ENCODE measurements at places on chromosomes 13 and 19. TPM values are rescaled to one million over a fixed set of nuclear protein-coding genes. Genes with fewer than 3 reads are reported as not detected.

DNA sequence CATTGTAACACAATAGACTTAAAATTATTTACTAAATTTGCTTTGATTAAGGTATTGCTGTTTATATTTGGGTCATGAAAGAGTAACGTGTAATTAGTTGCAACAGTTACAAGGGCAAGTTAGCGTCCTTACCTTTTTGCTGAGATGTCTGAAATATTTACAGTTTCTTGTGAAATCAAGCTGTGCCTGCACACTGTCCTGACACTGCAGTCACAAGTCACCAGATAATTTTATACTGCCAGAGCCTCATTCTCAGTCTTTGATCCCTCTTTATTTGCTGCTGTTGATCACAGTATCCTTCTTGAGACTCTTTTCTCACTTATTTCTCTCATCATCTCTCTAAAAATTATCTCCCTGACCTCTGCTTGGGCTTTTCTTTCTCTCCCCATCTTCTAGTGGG is 8.4 kb upstream of the DIAPH3 start:
- DNase-seq, result no peak

DNA sequence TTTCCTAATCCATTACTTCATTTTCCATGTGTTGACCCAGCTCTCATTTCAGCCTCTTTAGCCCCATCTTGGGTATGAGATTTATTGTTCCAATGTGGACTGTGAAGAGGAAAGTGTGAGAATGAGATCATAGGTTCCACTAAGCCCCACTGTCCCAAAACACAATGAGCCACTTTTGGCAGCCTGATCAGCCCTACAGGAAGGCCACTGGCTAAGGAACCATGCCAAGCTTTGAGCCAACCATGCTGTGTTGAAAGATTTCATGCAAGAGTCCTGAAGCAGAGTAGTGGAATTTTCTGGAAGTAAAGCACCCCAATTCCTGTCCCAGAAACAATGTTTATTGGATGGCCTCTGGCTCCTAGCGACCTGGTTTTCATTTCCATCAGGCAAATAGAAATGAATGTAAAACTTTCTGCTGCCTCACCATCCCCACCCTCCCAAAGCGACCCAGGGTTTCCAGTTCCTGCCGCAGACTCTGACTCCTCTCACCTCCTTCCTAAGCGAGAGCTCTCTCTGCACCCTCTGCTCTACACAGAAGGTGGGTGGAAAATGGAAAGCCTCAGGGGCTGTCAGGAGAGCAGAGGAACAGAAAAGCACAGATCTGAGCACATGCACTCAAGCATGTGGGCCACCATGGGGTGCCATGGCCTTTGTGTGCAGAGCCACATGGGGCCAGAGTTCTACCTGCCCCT is 73.1 kb downstream of the KCTD12 start:
- no peak for DNase-seq

- DNase-seq, result no peak
These were observed 185.1 kb downstream of the PRR20E start for GRCh38 chr13:57352114-57352513.

- no peak for DNase-seq
These were observed 30.3 kb downstream of the TDRD3 start for GRCh38 chr13:60427285-60427684.

DNA sequence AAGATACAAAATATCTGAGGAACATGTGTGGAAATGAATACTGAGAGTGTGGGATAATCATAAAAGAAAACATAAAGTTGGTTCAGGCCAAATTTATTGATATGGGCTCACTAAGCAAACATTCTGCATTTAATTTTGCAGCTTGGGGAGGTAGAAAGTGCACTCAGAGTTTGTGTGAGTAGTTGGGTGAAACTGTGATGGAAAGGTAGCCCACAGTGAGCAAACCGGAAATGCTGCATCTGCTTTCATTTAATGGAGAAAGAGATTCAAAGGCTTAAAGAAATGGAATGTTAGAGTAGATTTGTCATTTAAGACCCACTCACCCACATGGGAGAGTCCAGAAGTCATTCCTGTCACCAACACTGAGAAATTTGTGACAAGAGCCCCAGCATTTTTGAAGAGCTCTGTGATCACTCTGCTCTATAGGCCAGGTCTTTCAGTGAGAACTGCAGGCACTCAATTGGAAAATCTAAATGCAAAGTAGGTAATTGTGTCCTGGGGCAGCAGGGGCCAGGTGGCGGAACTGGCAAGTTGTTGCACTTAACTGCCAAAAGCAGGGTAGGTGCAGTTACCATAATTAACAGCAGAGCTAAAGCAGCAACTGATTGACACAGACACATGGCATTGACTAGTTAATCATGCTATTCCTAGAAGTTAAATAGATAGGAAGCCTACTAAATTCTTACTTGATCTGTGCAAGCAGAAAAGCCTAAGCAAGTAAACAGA is 1228.3 kb upstream of the PCDH20 start:
- no peak for DNase-seq

Gene MEDAG
- not detected for total RNA-seq

DNA sequence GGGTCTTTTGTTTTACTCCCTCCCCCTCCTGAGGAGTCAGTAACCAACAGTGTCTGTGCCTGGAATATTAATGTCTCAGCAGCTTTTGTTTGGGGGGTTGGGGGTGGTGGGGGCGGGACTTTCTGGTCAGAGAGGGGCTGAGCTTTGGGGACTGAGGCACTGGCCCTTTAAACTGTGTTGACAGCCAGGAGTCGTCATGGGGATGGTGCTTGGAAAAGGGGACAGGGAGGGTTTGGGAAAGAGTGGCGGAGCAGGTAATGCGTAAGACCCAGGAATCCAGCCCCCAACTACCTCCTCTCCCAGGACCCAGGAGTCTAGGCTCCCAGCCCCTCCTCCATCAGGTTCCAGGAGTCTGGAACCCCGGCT is 5.2 kb downstream of the CADM4 start:
- DNase-seq, result no peak

Gene ZNF442
- 0.47 TPM for total RNA-seq

Gene RASAL3
- 130 TPM for total RNA-seq

- no peak for DNase-seq
These were observed 390.7 kb downstream of the LIG4 start for GRCh38 chr13:107824635-107825034.

Gene CEACAM1
- 9.6 TPM for total RNA-seq

Gene ADAMTS10
- total RNA-seq, result 3.2 TPM

GRCh38 chr19:17020385-17020784 is 6.2 kb downstream of the CPAMD8 start:
- DNase-seq, result no peak

GRCh38 chr13:38024431-38024830 is 154.9 kb upstream of the TRPC4 start:
- DNase-seq, result no peak

- DNase-seq, result no peak
These were observed 197.1 kb upstream of the IRS2 start for GRCh38 chr13:109983447-109983846.

Gene CCDC194
- total RNA-seq, result 2.6 TPM

- no peak for DNase-seq
These were observed 106.2 kb upstream of the KLF5 start for GRCh38 chr13:72952529-72953141.

GRCh38 chr19:41871573-41872383 is 5.3 kb upstream of the CD79A start:
- peak; percentile 74 for DNase-seq

GRCh38 chr13:25469169-25469525 is 97.4 kb downstream of the ATP8A2 start:
- no peak for DNase-seq

DNA sequence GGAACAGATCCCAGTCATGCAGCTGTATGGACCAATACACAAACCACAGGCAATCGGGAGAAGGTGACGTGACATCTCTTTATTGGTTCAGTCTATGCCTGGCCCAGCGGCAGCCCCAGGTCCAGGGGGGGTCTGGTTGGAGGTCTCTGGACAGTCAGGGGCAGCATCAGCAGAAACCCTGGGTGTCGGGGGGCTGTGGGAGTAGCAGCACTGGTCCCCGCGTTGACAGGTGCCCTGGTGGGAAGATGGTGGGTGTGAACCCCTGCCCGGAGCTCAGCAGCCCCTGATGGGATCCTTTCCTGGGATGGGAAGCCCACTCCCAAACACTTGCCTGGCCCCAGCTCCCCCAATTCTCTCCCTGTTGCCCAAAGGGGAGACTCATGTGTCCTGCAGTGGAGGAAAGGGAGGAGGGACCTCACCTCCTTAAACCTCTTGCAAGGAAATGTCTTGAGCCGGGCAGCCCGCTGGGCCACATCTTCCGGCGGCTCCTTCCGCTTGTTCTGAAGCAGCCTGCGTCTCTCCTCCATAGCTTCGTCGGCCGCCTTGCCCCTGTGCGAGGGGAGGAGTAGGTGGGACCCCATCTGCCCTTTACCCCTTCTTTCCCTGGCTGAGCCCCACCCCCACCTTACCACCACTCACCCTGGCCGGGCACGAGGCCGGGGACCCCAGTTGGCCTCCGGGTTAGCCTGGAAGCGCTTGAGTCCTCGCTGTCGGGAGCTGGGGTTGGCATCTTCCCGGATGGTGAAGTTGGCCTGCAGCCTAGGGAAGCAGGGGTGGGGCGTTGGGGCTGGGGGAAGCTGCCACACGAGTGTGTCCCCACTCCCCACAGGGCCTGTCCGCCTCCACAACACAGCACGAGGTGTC is 2.4 kb upstream of the LYL1 start:
- no peak for DNase-seq

GRCh38 chr13:49859560-49859959 is 67.1 kb upstream of the KPNA3 start:
- DNase-seq, result no peak

DNA sequence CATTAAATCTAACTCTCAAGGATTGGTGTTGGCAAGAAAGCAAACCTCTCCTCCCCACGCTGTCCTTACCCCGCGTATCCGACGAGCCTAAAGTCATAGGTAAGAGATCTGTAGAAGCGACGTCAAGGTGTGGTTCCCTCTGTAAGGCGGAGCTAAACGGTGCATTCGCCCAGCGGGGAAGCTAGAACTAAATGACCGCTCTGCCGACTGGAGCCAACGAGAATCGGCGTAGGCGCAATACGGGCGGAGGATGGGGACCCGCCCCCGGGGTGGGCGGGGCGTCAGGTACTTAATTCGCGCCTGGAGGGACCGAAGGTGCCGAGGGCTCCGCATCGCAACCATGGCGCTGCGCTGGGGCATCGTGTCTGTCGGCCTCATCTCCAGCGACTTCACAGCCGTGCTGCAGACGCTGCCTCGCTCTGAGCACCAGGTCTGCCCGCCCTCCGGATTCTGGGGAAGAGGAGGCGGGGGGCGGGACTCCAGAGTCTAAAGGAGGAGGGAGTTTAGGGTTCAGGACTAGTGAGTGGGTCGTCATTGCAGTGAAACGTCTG is at the start of gene DHDH:
DHDH (plus strand) TSS at position 318 of the 551 bp plus-strand sequence; CDS start at position 341, 23 bp downstream.
- DNase-seq, result peak; percentile 85

GRCh38 chr13:40109351-40109844 is 453.9 kb downstream of the COG6 start:
- DNase-seq, result no peak

DNA sequence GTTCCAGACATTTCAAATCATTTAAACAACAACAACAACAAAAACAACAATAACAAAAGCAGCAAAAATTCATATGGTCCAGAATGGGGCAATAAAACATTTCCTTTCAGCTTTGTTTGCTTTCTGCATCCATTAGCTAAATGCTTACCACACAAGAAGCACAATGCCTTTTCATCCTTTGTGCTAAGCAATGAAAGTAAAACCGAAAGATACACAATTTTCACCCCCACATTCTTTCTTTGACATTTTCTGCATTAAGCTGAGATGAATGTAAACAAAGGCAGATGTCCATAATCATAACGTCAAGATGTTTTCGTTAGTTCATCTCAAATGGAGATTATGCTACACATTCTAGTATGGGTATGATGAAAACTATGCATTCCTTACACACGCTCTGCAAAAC is 568.5 kb downstream of the SLITRK6 start:
- DNase-seq, result no peak

Gene GAMT
- total RNA-seq, result 22.3 TPM

DNA sequence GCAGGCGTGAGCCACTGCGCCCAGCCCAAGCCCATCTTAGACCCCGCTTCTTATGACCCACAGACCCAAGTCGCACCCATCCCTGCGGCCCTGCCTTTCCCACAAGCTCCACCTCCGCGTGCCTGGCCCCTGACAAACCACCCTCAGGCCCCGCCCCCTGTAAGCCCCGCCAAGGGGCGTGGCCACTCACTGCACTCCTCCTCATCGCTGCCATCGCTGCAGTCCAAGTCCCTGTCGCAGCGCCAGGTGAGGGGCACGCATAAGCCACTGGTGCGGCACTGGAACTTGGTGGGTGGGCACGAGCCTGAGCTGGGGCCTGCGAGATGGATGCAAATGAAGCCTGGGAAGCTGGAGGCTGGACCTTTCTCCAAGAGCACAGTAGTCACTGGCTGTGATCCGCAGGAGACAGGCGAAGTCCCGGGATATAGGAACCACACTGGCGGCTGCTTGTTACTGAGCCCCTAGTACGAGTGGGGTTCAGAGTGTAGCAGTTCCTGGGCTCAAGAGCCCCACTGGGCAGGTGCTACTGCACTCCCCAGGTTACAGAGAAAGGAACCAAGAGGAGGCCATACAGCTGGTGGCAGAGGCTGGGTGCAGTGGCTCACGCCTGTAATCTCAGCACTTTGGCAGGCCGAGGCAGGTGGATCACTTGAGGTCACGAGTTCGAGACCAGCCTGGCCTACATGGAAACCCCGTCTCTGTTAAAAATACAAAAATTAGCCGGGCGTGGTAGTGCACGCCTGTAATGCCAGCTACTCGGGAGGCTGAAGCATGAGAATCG is 3.1 kb downstream of the CD320 start:
- no peak for DNase-seq

GRCh38 chr13:105207572-105208293 is 1327.7 kb downstream of the EFNB2 start:
- no peak for DNase-seq

DNA sequence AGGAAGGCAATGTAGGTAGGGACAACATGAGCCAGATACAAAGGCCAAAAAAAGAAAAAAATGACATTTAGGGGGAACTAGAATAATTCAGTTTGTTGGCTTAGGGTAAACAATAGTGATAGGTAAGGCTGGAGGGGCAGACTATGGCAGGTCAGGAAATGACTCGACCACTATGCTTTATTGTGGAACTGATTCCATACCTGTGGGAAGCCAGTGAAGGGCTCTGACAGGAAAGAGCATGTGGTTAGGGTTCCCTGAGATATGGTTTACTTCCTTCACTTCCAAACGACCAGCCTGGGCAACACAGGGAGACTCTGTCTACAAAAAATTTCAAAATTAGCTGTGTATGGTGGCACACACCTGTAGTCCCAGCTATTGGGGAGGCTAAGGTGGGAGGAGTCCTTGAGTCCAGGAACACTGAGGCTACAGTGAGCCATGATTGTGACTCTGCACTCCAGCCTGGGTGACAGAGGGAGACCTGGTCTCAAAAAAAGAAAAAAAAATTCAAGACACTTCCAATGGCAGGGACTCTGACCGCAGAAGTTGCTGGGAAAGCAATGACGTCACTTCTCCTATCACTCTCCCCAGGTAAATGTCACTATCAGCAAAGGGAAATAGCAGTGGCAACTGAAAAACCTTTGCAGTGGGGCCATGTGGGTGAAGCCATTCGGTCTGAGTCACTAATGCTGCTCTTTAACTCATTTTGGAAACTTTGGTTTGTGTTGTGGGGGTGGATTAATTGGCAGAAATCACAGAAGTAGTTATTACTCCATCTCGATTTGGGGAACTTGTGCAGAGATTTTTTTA is 192.8 kb upstream of the TSC22D1 start:
- peak; percentile 9 for DNase-seq
